K562 (cell line): ENCODE measurements at places on chromosomes 6 and 20.

DNA sequence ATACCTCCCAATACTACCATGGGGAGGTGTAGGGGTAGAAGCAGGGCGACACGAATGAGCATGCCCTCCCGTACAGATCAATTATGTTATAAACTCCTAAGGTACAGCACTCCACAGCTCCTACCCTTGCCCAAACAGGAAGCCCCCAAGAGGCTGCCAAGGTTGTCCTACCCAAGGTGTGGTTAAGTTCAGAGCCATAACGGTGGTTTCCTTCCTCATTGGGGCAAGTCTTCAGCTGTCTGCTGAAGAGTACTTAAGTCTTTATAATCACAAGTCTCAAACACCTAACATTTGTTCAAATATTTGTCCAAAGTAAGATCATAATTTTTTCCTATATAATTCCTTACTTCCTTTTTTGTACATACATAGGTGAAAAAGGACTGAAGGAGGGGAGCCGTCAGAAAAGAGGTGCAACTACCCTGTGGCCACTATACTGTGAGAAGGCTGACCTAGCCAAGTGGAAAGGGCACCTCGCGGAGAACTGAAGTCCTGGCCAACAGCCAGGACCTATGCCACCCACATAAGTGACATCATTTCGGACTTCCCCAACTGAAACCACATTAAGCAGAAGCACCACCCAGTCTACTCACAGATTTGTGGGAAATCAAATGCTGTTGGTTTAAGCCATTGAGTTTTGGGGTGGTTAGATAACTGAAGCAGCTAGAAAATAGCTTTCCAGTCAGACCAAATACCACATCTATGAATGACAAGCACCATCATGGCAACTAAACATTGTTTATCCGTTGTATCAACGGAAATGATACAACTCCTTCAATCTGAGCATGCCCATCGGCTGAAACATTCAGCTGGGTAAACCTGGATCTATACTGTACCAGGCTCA, 2.9 kb upstream of the RAB22A start:
- no peak for DNase-seq

GRCh38 chr20:3697588-3698305, 14.7 kb downstream of the SIGLEC1 start:
- no peak for DNase-seq

DNA sequence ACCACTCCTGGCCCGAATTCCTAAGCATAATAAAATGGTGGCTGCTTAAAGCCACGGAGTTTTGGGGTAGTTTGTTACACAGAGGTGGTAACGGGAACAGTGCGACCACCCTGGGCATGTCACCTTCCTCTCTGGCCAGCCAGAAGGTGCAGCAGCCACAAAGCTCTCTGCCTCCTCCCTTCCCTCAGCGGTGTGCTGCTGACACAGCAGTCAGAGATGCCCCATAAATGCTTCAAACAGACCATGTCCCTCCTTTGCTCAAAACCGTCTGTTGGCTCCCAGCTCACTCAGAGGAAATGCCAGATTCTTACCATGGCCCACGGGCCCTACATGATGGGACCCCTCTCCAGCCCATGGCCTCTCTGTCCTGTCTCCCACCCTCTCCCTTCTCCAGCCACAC, 12.1 kb upstream of the TCF15 start:
- DNase-seq, result no peak

DNA sequence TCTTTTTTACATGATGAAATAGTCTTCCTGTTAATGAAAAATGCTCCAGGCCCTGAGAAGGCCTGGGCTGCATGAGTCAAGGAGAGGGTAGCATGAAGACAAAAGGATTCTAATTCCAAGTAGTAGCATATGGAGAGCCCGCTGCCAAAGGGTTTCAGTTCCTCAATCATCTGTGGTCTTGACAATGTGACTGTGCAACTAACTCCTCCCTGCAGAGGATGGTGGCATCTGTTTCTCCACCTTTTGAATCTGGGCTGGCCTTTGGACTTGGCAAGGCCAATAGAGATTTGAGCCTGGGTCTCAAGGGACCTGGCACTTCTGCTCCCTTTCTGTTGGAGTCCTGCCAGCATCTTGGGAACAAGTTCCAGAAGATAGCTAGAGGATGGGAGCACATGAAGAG, 35.1 kb upstream of the ANKEF1 start:
- DNase-seq, result no peak

DNA sequence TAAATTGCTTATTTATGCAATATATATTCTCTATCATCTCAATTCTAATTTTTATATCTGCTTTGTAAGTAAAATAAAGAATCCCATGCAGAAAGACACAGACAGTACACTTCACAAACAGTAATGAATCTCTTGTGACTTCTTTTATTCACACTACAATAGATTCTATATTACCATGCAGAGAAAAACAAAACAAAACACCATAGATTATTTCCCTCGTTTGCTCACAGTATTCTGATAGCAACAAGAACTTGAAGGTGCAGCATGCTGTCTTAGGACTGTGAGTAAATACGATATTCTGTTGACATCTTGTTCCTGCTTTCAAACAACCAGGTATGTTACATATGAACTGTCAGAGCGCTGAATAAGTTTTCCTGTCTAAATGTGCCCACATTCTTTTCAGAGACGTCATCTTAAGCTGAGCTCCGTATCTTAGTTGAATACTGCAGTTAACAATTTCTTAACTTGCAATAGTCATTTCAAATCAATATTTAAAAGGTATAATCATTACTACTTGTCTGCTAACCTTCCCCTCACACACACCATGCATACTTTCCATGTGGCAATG, 140.1 kb downstream of the BTBD9 start:
- no peak for DNase-seq

GRCh38 chr6:27295301-27296079, 16.6 kb downstream of the POM121L2 start:
- DNase-seq, result peak; percentile 65

DNA sequence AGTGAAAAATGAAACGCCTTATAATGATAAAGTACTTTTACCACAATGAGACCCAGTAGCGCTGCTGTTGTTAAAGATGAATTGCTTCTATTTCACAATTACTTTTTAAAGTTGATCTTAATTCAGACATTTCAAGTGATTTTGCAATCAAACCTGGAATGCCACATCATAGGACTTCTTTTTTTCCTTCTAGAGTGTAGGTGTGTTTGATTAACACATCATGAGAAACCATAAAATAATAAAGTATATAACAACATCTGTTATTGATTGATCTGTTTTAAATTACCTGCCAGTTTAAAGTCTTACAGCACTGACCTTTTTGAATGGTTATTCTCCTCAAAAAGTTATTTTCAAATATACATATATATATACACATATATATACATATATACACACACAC, 38.6 kb downstream of the HEBP2 start:
- DNase-seq, result no peak

DNA sequence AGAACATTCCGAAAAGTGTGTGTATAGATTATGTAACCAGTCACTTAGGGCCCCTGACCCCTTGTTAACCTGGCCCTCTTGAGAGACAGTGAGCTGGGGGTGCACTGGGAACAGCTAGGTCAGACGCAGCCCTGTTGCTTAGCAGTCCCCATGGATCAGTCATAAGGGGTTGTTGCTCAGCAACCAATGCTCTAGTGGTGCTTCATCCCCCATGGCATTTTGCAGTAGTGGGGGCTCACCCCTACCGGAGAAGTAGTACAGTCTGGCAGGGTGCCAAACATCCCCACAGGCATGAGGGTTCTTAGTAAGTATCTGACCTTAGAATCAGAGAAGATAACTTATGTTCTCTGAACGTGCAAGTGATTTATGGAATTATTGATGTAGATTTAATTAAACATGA, 12.3 kb downstream of the PKIB start:
- DNase-seq, result no peak

DNA sequence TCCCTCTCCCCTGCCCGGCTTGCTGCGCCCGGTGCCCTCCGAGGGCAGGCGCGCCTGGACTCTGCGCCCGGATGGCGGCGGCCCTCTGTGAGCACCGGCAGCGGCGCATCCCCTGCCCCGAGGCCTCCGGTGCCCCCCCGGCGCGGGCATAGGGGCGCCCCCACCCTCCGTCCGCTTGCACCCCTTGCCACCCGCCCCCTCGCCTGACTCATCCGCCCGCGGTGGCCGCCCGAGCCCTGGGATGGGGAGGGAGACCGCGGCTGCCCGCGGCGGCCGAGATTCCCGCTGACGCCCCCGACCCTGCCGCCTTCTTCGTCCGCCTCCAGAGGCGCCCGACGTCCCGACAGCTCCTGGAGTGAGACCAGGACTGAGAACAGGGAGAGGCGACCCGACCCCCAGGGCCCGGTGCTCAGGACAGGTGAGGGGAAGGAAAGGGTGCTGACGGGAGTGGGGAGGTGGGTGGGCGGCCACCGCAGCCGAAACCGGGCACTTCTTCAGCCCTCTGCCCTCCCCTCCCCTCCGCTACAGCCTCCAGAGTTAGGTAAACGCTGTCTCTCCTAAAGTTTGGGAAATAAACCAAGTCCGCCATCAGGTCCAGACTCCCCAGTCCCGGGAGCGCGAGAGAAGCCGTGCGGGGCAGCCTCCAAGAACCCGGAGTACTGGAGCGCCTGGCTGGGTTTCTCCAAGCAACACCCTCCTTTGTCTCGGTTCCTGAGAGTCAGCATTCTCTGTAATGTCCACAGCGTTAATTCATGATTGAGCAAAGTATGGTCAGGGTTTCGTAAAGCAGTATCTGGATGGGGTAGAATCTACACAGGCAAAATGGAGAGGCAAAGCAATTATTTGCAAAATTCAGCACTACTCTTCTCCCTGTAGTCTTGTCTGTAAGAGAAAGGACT, 539 bp downstream of the TMEM200A start:
- no peak for DNase-seq

DNA sequence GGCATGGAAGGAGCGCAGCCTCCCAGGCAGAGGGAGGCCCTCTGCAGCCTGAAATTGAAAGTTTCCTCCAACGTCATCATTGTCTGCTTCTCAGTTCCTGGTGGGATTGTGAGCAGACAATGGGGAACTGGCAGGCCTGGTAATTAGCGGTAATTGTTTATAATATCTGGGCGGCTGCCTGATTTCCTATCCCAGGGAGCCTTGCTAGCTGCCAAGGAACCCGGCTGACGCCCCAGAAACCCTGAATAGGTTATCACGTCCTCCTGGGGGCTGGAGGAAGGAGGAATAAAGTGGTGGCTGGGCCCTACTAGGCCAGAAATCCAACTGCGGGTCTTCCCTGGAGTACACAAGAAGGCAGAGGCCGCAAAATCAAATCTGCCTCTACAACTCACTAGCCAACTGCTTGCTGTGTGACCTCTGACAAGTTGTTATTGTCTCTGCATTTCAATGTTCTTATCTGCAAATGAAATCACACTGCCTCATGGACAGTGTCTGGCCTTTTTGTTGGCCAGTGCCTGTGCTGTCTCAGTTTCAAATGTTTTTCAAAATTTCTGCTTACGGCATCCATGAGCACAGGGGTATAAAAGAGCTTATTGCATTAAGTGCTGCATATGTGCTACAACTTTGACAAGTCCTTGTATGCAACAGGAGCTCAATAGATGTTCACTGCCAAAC, 16.9 kb downstream of the KCNK15 start:
- no peak for DNase-seq

GRCh38 chr20:16432466-16433292, 140.6 kb downstream of the KIF16B start:
- no peak for DNase-seq

DNA sequence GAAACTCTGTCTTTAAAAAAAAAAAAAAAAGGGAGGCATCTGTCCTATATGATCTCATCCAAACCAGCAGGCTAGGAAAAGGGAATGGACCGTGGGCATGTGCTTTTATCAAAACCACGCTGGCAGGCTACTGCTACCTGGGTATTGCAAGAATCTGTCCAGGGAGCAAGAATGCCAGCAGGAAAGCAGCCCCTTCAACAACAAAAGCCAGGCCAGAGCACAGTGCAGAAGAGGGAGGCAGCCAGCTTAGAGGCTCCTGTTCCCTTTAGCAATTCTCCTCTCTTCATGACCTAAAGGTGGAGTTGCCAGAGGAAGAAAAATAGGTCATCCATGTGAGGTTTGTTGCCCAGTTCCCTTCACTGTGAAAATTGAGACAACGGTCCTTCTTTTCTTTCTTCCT, 18.2 kb downstream of the TBC1D20 start:
- no peak for DNase-seq
